NCI-H2029 (cell line): ENCODE measurements at places on chromosomes 6 and 20.

DNA sequence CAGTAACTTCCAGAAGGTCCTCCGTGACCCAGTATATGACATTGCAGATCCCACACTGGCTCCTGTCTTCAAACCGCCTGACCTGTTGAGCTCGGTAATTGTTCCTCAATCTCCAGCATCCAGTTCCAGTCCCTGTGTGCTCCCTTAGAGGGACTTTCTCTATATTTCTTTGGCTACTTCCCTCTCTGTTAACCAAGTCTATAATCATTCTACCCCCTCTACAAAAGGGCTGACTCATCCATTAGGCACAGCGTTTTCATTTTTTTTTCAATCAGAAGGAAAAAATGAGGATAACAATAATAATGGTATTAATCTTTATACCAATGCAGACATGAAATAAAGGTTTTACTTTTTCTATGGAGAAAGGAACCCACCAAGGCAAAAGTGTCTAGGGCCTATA lies 69.3 kb downstream of the FAM229B start:
- DNase-seq = no peak

GRCh38 chr20:54389596-54390280 lies 85.7 kb upstream of the DOK5 start:
- no peak for DNase-seq

- DNase-seq = no peak
Observed at GRCh38 chr6:144190593-144190992, 40.3 kb downstream of the STX11 start.

GRCh38 chr20:62539198-62540045 lies 63.6 kb upstream of the GATA5 start:
- DNase-seq = no peak

DNA sequence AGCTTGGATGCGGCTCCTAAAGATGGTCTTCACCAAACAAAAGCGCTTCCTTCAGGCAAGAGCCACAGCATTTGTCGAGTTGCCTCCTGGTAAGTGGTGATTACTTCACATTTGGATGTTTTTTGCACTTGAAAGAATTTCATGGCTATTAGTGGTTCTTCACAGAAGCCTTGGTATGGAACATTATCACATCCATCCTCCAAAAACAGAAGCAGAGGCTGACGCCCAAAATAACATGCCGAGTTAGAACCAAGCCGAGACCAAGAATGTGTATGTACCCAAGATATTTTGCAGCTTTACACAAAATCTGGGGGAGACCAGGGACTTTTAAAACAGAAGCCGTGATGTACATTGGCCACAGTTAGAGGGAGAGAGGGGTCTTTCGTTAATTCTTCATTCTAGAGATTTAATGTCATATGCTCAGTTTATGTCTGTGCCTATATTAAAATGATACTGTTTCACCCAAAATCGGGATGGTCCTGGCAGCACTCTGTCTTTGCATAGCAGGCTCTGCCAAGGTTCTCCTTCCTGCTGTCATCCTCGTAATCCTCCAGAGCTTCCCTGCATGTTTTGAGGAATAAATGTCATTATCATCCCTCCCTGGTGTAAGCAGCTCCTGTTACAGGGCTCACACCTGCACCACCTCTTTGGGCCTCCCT lies 109.3 kb downstream of the TMEM242 start:
- DNase-seq = no peak

- no peak for DNase-seq
Observed at GRCh38 chr6:158366363-158366762, 54.1 kb downstream of the TULP4 start.

DNA sequence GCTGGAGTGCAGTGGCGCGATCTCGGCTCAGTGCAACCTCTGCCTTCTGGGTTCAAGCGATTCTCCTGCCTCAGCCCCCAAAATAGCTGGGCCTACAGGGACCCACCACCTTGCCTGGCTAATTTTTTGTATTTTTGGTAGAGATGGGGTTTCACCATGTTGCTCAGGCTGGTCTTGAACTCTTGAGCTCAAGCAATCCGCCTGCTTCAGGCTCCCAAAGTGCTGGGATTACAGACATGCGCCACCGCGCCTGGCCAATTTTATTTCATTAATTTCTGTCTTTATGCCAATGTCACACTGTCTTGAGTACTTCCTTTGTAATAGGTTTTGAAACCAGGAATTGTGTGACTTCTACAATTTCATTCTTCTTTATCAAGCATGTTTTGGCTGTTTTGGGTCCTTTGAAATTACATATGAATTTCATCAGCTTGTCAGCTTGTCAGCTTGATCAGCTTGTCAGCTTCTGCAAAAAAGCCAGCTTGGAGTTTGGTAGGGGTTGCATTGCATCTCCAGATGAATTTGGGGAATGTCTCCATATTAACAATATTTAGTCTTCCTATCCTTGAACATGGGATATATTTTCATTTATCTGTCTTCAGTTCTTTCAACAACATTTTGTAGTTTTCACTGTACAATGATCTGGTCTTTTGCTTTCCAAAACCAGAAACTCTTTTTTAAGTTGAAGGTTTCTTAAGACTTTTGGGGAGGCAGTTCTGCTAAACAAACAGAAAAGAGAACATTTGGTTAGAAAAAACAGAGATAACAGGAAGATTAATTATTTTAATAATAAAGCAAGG lies 20.8 kb downstream of the ZFAND3 start:
- DNase-seq = no peak
